CD4-positive, alpha-beta memory T cell (primary cell): ENCODE measurements at places on chromosomes 13 and 19.

- no peak for DNase-seq
Observed at GRCh38 chr19:47155148-47155547, 24.5 kb downstream of the SAE1 start.

GRCh38 chr13:27541386-27541785, 78.9 kb downstream of the LNX2 start:
- no peak for DNase-seq

DNA sequence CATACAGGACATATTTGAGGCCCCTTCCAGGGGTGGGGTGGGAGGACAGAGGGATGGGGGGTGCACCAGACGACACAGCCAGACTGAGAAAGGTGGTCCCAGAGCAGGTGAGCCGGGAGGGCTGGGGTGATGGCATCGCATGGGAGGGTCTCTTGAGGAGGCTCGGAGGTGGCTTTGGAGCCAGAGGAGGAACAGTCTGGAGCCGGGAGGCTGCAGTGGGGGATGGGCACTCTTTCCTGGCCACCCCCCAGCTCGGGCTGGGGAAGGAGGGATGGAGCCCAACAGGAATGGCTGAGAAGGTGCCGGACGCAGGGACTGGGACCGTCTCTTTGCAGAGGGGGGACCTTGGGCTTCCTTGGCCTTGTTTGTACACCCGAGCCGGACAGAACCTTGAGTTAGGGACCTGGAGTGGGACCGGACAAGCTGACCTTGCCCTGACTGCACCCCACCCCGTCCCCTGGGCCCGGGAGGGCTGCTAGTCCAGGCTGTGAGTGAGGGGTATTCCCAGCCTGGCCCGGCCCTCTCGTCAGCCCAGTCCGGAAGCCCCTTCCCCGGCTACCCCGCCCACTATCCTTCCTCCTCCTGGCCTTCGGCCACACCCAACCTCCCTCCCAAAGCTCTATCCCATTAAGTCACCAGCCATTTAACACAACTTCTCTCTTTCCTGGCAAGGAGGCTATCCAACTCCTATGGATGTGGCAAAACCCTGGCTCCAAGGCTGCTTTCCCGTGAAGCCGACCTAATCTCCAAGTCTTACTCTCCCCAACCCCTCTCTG, 816 bp upstream of the TBXA2R start:
- no peak for DNase-seq

DNA sequence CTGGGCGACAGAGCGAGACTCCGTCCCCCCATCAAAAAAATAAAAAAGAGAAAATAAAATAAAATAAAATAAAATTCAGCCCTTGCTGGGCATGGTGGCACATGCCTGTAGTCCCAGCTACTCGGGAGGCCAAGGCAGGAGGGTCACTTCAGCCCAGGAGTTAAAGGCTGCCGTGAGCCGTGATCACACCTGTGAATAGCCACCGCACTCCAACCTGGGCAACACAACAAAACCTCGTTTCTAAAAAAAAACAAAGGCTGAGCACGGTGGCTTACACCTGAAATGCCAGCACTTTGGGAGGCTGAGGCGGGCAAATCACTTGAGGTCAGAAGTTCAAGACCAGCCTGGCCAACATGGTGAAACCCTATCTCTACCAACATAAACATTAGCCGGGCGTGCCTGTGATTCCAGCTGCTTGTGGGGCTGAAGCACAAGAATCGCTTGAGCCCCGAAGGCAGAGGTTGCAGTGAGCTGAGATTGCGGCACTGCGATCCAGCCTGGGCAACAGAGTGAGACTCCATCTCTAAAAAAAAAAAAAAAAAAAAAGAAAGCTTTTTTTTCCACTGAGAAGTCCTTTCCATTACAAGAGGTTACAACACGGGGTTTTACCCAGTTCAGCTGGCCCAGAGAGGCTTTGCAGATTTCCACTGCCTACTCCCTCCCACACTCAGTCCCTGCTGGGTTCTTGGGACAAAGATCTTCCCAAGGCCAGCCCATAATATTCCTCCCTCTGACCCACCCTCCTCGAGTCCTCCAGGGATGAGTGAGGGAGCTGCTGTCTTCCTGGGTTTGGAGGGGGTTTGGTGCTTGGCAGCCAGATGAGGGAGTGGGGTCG, 6.4 kb downstream of the ANGPTL4 start:
- DNase-seq: no peak

DNA sequence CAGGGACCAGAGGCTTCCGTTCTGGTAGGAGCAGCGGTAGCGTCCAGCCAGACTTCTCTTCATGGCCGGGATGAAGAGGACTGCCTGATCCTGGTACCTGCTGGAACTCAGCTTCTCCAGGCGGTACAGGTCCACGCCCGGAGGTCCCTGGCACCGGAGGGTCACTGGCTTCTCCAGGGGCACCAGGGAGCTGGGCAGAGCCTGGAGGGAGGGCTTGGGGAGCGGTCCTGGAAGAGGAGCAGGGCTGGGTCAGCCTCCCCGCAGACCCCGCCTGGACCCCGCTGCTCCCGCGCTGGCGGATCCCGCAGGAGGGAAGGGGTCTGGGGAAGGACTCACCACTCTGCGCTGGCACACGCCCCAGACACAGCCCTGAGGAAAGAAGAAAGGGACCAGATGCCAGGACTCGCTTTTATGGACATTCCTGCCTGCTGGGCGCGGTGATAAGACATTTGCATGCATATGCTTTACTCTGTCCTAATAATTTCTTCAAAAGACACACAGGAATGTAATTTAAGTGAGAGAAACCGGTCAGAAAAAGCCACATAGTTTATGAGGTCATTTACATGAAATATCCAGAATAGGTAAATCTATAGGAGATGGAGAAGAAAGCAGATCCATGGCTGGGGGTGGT, 5.8 kb downstream of the GP6 start:
- no peak for DNase-seq

DNA sequence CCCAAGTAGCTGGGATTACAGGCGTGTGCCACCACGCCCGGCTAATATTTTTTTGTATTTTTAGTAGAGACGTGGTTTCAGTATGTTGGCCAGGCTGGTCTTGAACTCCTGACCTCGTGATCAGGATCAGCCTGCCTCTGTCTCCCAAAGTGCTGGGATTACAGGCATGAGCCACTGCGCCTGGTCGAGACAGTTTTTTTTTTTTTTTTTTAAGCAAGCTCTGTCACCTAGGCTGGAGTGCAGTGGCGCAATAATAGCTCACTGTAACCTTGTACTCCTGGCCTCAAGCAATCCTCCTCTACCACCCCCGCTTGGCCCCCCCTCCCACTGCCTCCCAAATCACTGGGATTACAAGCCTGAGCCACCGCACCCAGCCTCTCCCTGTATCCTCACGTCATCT, 6.4 kb upstream of the MAP2K7 start:
- no peak for DNase-seq

DNA sequence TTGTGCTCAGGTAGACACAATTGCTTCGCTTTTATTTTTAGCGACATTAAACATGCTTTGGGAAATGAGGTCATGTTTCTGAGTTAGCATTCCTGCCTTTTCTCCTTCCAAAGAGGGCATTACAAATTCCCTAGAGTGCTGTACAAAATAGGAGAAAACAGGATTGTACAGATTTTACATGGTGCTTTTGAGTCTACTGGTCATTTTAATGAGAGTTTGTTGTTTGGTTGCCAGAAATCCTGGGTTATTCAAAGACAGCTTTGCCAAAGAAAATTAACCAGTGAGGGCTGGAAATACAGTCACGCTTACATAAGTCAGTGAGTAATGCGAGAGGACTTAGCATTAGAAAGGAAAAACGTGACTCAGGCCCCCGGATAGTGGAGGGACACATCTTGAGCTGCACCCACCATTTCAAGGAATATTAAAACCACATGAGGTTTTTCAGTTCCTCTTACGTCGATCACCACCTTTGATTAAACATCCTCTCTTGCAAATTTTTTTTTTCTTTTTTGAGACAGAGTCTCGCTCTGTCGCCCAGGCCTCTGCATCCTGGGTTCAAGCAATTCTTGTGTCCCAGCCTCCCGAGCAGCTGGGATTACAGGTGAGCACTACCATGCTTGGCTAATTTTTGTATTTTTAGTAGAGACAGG, 55.4 kb downstream of the SACS start:
- DNase-seq: peak; percentile 58

DNA sequence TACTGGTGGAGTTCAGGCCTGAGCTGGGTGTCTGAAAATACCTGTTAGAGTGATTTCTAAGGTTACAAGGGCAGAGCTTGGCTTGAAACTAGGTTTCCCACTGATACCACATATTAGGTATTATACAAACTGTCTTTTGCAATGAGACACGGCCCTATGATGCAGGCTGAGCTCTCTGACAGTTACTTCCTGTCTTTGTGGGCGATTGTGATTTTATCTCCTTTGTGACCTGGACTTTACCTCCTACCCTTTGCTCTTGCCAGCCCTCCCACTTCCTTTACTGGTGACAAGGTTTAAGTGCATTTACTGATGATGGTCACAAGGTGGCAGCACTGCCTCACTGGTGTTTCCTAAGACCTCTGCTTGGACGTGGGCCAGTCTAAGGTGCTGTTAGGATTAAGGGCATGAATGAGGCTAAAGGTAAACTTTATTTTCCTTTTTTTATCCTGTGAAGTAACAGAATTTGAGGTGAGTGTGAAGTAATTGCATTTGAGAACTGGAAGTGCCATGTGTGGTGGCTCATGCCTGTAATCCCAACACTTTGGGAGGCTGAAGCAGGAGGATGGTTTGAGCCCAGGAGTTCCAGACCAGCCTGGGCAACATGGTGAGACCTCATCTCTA, 7.7 kb upstream of the CXCL17 start:
- peak; percentile 91 for DNase-seq

DNA sequence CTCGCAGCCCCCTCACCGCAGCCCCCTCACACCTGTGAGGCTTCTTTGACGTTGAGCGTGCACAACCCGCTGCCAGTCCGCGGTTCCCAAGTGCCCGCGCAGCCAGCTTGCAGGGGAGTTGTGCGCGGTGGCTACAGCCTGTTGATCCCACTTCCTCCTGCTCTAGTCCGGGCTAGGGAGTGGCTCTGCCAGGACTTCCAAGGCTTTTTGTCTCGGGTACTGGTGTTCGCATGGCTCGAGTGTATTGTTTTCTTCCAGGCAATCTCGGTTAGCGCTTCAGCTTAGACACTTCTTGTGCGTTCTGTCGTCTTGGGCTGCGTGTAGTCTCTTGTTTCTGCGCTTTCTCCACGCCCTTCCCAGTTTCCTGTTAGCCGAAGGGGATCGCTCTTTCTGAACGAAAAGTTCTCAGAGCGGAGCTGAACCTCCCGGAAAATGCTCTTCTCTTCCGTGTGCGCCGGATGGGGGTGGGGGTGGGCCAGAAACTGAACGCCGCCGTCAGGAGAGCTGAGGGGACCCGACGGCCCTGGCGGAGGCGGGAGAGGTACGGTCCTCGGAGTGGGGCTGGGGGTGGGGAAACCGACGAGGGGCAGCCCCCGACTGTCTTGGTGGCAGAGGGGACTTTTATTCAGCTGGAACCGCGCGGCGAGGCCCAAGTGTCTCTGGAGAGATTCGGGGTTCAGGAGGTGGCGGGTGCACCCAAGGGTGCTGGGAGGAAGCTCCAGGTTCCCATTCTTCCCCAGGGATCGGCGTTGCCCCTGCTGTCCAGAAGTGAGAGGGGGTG, 697 bp upstream of the DGKH start:
- peak; percentile 14 for DNase-seq

- no peak for DNase-seq
Observed at GRCh38 chr13:26589754-26590153, 32.3 kb downstream of the WASF3 start.

DNA sequence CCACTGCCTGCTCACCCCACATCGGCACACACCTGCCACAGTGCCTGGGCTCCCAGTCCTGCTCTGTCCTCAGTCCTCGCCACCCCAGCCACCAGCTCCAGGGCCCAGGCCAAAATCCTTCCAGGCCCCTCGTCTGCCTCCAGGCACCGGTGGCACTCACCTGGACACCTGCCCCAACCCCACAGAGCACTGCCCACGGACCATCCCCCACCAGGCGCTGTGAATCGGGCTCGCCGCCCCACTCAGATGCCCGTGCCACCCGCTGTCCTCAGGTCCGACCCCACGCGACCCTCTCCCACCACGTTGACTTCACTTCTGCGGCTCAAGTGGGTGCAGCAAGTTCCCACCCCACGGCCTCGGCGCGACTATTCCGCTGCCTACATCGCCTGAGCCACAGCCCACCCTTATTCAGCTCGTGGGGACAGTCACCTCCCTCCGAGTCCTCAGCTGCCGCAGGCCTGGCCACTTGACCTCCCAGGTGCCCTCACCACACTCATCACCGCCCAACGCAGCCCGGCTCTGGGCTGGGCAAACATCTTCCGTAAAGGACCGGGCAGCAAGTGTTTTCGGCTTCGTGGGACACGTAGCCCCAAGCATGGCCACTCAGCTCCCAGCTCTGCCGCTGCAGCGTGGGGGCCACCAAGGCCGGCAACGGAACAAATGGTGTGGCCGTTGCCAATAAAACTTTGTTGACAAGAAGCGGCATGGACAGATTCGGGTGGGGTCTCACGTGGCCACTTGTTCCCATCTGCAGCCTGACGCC, 5.7 kb downstream of the PIP5K1C start:
- DNase-seq: no peak

DNA sequence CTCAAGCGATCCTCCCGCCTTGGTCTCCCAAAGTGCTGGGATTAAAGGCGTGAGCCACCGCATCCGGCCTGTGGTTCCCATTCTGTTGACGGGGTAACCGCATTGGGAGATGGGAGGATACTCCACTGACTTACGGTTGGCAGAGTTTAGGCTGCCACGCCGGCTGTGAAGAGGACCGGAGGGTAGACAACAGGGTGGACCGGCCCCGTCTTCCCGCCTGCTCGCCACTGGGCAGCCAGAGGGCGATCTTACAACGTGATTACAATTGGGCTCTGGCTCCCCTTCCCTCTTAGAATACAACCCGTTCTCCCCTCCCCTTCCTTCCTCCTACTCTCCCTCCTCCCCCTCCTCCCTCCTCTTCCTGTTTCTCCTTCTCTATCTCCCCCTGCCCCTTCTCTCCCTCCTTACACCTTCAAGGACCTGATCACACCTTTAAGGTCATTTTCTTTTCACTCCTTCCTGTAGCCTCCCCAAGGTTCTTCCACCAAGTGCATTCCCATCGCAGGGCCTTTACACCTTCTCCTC, 957 bp upstream of the CCDC194 start:
- peak; percentile 53 for DNase-seq

DNA sequence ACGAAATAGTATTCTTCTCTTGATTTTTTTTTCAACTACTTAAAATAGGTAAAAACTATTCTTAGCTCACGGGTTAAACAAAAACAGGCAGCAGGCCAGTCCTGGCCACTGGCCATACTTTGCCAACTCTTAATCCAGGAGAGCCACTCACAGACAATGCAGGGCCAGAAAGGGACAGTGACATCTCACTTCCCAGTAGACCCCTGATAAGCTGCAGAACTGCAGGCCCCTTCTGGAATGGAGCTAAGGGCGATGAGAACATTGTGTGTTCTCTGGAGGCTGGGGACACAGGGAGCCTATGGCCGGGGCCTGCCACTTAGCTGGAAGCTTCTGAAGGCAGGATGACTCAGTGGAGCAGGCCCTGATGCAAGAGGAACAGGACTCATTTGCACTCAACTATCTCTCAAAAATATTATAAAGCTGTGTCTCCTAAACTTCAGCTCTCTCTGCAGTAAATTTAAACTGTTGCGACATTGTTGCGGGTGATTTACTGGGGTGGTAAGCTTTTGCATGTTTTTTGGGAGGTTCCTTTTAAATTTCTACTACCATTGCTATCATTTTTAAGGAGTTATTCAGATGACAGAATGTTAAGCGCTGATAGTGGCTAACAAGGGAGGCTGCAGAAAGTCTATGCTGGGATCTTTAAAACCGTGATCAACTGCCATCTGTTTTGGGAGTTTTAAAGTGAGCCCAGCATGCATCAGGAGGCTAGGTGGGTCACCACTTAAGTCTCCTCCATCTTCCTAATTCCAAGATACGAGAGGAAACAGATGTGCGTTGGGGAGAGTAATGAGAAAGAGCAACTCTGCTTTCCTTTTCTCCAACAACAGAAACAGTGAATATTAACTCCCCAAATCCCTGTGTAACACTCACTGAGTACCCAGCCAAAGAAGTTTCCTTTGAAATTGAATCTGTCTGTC, 33.2 kb upstream of the KATNAL1 start:
- DNase-seq: no peak

GRCh38 chr13:45850027-45850613, 1.4 kb downstream of the SIAH3 start:
- no peak for DNase-seq
